ENCODE measurements at places on chromosomes 2 and 18.

DNA sequence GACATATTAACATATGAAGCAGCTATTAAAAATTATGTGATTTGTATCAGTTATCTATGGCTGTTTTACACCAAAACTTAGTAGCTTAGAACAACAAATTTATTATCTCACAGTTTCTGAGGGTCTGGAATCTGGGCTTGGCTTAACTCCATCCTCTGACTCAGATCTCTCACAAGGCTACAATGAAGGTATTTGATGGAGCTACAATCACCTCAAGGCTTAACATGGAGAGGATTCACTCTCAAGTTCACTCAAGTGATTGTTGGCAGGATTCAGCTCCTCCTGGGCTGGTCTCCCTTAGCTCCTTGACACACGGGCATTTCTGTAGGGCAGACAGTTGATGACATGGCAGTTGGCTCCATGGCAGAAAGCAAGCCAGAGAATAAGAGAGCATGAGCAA, 133.0 kb upstream of the SLC14A2 start:
- no peak for DNase-seq

DNA sequence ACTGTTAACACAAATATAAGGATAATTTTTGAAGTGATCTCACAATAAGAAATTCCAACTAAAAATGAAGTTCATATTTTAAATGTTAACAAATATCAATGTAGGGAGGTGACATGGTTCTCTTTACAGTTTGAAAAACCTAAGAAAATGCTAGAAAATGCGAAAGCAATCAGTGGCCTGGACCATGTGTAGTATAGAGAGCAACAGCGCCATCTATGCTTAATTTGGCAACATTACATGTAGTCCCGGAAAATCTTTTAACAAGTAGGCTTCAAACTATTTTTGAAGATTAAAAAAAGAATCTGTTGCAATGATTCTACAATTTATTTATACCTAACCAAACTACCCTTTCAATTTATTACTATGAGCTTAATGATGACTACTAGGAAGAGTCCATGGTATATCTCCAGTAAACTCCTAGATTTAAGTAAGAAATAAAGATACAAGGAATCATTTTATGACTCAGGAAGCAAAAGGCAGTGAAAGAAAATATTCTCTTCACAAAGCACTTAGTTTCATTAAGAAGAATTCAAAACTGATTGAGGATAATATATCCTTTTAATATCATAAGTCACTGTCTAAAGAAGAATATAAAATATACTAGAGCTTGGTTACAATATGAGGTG, 33.3 kb downstream of the NDUFA10 start:
- peak; percentile 48 for DNase-seq

DNA sequence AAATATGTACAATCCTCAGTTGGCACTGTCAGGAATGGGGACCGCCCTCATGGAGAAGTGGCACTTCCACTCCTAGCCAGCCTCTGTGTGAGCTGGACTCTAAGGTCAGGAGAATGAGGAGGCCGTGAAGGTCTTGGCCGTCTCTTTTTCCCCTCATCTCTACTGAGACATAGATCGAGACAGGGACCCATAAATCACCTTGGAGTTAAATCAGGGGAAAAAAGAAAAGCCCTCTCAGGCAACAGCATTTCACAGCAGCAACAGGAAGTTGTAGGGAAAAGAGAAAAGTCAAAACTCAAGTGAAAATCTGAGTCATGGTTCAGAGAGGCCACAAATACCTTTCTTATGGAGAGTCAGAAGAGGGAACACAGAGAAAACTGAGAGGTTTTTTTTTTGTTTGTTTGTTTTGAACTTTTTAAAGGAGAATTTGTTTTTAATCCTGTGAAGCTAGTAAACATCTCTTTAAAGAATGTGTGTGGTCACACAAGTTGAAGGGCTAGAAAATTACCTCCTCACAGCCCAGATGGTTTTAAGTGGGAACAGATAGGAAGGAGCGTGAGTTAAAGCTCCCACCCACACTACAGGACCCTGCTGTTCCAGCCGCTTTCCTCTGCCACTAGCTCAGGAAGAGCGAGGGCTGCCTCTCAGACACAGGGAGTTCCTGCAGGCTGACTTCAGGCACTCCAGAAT, 30.6 kb upstream of the CYP1B1 start:
- DNase-seq = peak; percentile 75

DNA sequence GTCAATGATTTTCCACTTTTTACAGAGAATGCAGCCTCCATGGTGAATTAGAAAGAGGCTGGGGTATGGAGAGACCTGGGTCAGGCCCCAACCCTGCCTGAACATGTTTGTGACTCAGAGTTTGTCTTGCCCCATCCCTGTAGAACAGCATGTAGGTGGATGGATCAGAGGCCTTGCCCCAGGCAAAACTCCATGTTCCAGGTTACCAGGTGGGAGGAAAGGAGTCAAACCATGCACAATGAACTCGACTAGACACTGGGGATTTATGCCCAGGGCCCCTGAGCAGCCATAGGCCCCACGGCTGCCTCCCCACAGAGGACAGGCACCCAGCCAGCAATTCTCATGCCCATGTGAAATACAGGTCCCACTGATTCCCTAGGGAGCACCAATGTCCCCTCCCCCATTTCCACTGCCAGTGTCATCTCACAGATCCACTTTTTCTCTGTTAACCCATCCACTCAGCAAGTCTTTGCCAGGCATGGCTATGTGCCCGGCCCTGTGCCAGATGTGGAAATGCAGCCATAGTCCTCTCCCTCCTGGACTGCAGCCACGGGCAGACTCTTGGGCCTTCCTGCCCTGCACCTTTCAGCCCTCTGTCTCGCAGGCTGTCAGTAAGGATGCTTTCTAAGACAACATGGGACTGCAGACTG, 737.8 kb upstream of the HS6ST1 start:
- no peak for DNase-seq

DNA sequence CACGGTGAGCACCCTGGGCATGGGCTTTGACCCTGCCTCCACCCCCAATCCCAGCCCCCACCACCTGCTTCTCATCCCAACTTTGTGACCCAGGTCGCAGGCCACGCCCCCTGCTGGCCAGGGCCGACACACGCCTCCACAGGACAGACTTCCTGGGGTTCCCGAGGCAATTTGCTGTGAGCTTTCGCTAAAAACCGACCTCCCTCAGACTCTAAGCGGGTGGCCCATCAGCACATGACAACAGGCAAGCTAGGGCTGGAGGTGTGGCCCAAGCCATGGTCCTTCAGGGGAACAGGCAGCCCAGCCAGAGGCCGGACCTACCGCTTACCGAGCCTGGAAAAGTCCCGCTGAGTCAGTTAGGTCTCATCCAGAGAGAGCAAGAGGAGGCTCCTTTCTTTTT, 31.9 kb downstream of the C1QL2 start:
- DNase-seq = peak; percentile 62

DNA sequence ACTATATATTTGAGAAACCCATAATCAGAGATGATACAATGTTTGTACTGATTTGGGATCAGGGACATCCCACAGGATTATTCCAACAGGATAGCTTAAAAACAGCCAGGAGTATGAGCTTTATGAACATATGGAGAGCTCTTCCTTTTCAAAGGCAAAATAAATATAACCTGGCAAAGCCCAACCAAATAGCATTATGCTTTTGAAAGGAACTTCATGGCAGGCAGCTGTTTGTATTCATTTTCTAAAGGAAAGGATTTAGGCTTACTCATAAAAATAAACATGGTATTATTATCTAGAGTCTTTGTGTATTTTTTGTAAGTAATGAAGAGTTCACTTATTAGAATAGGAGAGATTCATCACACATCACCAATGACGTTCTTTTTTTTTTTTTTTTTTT, 44.4 kb downstream of the CCDC195 start:
- DNase-seq = no peak

DNA sequence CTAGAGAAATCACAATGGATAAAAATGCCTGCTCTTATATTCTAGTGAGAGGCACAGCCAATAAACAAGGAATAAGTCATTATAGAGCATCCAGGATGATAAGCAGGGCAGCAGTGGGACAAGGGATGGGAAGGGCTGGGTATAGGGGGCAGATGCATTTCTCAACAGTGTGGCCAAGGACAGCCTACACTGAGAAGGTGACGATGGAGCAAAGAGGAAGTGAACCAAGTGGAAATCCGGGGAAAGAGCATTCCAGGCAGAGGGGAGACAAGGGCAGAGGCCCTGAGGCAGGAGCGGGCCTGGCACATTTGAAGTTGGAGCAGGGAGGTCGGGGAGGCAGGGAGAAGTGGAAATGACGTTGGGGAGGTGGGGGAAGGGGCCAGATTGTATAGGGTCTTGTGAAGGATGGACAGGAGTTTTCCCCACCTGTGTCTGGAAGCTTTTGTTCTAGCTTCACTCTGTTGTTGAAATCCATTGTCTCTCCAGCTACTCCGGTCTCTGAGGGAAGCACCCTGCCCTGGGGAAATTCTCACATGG, 17.6 kb downstream of the TMEM177 start:
- DNase-seq = no peak

GRCh38 chr18:41004324-41004723, 950.7 kb upstream of the PIK3C3 start:
- DNase-seq = no peak

DNA sequence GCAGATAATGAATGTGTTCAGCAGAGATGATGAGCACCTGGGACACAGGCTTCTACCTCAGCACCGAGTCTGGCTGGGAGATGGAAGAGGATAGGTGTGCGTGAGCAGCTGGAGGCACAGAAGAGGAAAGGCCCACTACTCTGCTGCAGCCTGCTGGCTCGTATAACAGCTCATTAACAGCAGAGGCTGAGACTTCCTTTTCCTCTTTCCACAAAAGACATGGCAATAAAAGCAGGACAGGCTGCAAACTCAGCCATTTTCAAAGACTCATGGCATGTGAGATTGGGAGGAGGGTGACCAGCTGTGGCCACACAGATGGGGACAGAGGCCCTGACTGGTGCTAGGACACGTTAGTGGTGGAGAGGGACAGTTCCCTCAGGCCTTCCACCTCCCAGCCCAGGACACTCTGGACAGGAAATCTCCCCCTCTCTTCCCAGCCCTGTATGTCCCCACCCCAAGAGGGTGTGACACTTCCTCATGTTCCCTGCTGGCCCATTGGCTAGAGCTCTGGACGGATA, 60.3 kb downstream of the CACNB4 start:
- DNase-seq = peak; percentile 47

Data from suppressor macrophage treated with lipopolysaccharide for 1 hour (primary cell).